ENCODE measurements at places on chromosomes 13 and 19.

DNA sequence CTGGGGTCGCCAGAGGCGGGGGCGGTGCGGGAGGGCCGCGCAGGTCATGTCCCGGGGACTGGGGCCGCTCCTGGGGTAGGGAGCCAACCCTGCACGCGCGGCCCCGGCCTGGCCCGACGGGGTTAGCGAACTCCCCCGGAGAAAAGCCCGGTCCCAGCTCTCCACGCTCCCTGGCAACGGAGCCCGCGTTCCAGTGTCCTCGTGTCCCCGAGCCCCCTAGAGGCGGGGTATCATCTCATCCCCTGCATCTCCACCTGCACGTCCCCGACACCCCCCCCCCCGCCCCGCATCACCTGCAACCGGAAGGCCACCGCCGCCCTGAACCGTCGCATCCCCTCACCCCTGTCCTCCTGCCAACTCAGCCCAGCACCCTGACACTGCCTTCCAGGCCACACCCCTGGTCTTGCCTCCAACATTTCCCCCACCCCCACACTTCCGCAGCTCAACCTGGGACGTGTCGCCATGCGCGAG, 2.7 kb downstream of the WDR88 start:
- peak; percentile 53 for DNase-seq

DNA sequence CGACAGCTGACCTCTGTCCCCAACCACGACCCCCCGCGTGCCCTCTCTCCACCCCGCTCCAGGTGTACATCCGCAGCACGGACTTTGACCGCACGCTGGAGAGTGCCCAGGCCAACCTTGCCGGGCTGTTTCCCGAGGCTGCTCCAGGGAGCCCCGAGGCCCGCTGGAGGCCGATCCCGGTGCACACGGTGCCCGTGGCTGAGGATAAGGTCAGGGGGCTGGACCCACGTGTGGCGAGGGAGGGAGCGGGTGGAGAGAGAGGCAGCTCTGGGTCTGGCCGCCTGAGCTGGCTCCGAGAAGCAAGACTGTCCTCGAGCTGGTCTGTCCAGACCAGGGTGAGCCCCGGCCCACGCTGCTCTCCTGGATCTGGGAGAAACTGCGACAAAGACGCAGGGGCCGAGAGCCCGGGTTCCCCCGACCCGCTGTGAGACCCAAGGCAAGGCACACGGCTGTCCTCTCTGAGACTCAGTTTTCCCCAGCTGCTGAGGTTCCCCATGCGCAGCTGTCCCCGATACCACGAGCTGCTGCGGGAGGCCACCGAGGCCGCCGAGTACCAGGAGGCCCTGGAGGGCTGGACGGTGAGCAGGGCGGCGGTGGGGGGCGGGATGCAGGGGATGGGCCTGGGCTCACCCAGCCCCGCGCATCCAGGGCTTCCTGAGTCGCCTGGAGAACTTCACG, 1.5 kb downstream of the ACP4 start:
- DNase-seq = no peak

DNA sequence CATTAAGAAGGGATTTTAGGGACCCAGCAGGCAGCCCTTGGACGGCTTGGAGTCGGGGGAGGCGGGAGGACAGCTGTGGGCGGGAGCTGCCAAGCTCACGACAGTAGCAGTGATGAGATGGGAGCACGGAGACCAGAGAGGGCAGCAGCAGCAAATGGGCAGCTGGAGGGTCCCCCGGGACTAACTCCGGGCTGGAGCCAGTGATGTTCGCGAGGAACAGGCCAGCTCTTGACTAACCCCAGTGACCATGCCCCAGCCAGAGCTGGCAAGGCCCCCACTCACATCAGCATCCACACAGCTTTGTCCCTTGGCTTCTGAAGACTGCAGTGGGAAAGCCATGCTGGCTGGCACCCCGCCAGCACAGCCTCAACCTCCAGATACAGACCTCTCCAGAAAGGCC, 81.9 kb downstream of the RAB20 start:
- no peak for DNase-seq

DNA sequence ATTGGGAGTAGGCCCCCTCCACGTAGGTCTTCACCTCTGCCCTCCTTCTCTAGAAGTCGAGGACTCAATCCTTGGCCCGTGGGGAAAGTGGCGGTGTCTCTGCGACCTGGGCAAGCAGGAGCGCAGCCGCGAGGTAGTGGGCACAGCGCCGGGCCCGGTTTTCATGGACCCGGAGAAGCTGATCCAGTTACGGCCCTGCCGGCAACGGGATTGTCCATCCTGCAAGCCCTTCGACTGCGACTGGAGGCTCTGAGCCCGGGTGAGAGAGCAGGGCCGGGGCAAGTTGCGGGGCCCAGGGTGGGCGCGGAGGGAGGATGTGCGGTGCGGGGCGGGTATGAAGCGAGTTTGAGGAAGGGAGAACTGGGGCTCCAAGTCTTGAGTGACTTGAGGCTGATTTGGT, 2.2 kb downstream of the THSD8 start:
- no peak for DNase-seq

- no peak for DNase-seq
These were observed 1921.9 kb downstream of the OLFM4 start for GRCh38 chr13:54950546-54950945.

DNA sequence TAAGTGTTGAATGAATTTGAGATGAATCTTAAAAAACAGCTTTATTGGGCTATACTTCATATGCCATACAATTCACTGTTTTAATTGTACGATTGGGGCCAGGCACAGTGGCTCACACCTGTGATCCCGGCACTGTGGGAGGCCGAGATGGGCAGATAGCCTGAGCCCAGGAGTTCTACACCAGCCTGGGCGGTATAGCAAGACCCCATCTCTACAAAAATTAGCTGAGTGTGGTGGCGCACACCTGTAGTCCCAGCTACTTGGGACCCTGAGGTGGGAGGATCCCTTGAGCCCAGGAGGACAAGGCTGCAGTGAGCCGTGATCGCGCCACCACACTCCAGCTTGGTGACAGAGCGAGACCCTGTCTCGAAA, 10.3 kb downstream of the ARID3A start:
- DNase-seq = no peak

GRCh38 chr13:52454459-52454819, 839 bp upstream of the CKAP2 start:
- peak; percentile 52 for DNase-seq

DNA sequence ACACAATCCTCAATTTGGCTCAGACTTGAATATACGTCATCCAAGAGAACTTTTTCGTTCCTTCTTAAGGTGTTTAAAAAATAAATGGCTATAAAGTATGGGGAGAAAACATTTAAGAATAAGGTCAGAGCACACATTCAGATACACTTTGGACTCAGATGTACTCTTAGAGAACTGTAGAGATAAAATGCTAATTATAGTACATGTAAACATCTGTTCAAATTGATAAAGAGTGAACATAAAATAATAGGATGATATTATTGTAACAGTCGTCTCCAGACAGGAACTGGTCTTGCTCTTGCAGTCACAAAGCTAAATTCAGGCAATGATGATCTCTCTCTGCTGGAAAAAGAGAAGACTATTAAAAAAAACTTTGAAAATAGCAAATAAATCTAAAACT, 91.4 kb downstream of the RBM26 start:
- no peak for DNase-seq

- peak; percentile 92 for DNase-seq
These were observed 36.3 kb downstream of the ELF1 start for GRCh38 chr13:40982772-40983171.

DNA sequence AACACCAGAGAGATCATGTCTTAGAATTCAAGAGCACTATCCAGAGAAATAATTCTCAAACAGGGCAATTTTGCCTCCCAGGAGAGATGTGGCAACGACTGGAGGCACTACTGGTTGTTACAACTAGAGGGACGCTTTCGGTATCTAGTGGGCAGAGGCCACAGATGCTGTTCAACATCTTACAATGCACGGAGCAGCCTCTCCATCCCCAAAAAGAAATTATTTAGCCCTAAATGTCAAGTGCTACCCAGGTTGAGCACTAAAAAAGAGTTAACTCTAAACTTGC, 78.6 kb downstream of the ABCC4 start:
- DNase-seq = no peak

GRCh38 chr13:75357576-75358289, 124.2 kb downstream of the TBC1D4 start:
- peak; percentile 70 for DNase-seq

GRCh38 chr19:16104722-16105121, 7.0 kb upstream of the RAB8A start:
- no peak for DNase-seq

- peak; percentile 71 for DNase-seq
These were observed 34.4 kb downstream of the DNAJC15 start for GRCh38 chr13:43057653-43058317.

GRCh38 chr13:111880185-111880584, 186.8 kb upstream of the SOX1 start:
- DNase-seq = no peak

GRCh38 chr19:46659151-46660007, 1.6 kb downstream of the DACT3 start:
- DNase-seq = no peak

GRCh38 chr19:16094360-16095070, 17.2 kb upstream of the RAB8A start:
- no peak for DNase-seq

- DNase-seq = peak; percentile 10
These were observed 46.3 kb upstream of the ZNF730 start for GRCh38 chr19:23070353-23071146.

GRCh38 chr13:112229992-112230872, 145.9 kb upstream of the SPACA7 start:
- DNase-seq = no peak

DNA sequence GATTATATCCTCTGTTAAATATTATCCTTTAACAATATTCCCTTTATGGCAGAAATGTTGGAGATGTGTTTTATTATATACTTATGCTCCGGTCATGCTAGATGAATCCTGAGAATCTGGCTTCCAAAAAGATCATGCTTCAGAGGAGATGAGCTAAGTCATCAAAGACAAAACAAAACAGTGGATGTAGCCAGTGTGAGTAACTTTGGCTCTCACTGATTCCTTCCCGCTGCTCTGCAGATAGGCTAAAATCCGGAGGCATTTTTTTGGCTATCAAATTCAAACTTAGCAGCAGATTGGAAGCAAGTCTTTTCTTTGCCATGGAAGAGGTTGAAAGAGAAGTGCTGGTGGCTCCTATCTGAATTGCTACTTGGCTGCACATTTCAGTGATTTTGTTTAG, 295.9 kb downstream of the GPC6 start:
- DNase-seq = no peak

DNA sequence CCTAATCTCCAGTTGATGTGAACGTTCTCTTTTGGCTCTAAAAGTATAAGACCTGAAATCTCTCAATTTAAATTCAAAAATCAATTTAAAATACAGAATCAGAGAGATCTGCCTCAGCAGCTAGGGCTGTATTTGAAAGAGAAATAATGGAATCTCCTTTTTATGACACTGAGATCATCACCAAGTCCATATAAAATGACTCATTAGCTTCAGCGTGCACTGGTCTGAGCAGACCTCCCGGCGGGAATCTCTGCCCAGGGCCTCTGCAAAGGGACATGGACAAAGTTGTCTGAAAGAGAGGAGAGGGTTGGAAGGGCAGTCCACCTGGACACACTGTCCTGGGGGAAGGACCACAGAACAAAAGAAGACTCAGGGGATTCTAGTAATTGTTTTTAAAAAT, 855.6 kb downstream of the EFNB2 start:
- no peak for DNase-seq

- no peak for DNase-seq
These were observed 10.5 kb downstream of the AP1M1 start for GRCh38 chr19:16208064-16208759.

DNA sequence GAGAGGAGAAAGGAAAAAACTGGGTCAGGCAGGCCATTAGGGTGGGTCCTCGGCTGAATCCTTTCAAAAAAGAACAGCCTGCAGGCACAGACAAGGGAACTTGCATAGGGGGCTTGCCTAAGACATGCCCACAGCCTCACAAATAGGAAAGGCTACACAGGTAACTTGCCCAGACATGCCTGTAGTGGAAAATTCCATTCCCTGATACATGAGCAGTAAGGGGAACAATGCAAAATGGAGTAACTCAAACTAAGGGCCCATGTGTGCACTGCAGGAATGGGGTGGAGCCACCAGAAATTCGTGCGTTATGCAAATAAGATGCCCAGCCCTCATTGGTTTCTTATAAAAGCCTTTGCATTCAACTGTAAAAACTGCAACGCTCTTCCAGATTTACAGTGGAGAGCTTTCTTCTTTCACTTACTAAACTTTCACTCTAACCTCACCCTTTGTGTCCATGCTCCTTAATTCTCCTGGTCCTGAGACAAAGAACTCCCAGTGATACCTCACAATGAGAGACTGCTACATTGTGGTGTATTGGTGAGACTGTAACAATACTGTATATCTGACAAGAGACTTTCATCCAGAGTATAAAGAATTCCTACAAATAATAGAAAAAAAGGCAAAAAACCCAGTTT, 59.5 kb upstream of the SLITRK1 start:
- DNase-seq = no peak

DNA sequence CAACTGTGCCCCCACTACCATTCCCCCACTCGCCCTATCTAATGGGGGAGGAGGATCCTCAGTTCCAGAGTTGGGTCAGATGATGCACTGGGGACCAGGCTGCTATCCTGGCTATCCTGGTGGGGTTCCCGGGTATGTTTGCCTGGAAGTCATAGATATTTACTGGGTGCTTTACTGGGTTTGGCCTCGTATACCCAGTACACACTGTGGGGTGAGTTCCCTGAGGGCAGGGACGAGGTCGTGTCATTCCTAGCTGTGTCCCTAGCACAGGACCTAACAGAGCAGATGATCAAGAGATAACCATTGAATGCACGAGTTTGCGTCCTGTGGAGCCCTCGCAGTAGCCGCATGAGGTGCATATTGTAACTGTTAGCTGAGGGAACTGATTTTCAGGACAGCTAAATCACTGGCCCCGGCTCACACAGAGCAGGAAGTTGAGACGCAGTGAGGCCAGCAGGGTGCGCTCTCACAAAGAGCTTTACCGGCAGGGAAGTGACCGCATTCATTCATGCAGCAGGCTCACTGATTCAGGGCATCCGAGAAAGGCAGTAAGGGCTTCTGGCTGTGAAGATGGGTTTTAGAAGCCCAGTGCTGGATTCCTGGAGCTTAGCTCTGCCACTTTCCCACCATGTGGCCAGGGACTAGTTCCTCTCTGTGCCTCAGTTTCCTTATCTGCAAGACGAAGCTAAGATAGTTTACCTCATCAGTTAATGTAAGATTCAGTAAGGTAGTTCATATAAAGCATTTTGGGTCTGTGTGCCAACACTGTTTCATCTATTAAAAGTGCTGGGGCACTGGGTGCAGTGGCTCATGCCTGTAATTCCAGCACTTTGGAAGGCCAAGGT, 6.0 kb downstream of the RUVBL2 start:
- DNase-seq = peak; percentile 78

- no peak for DNase-seq
These were observed 13.2 kb downstream of the DNAJC15 start for GRCh38 chr13:43036351-43037250.
